ACHN (cell line): ENCODE measurements at places on chromosomes 6 and 20.

DNA sequence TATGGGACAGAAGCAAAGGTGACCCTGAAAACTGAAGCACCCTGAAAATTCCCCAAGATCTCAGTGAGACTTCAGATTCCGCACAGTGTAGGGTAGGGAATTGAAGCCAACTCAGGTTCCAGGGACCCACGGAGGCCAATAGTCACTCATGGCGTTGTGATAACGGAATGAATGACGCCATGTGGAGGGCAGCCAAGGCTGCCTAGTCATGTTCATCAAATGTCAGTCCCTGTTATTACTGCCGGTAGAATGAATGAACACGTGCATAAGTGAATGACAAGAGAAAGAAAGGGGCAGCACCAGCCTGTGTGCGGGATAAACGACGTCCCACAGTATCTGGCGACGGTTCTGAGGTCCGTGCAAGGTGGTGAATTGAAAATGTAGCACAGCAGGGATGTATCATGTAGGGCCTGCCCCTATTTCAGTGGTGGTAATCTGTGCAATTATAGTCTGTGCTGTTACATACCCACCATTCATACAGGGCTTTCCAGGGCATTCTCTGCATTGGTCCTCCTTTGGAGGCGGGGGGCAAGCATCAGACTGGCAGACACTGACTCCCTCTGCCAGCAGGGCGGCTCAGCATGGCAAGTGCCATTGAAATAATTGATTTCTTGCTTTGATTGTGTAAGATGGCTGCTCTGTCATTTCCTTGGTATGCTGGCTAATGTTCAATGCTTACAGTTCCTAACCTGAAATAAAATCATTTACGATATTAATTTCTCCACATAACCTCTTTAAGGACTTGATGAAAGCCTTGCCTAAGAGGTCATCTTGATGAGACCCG is 386.9 kb downstream of the CDH4 start:
- no peak for DNase-seq

- no peak for DNase-seq
These were observed 758.3 kb downstream of the KIF16B start for GRCh38 chr20:15814911-15815310.

- no peak for DNase-seq
These were observed 9.5 kb downstream of the NKX2-2 start for GRCh38 chr20:21504323-21504722.

DNA sequence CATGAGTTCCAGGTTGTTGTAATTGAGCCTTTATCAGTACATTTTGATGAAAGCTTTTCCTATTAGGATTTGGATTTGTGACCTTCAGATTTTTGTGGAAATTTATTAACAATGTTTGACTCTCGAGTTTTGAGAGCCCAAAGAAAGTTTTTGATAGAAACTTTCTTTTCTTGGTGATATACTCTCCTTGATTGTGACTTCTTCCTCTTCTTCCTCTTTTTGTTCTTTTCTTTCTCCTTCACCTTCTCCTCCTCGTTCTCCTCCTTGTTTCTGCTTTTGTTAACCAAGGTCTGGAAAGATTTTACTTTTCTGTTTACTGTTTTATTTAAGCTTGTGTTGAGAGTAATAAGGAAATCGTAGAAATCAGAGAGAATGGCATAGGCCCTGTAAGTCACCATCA is 182.4 kb downstream of the TRIM27 start:
- DNase-seq = no peak

- DNase-seq = peak; percentile 77
These were observed 4.5 kb upstream of the TNXB start for GRCh38 chr6:32113386-32114352.

- DNase-seq = no peak
These were observed 43.7 kb downstream of the SHLD1 start for GRCh38 chr20:5793916-5794315.

DNA sequence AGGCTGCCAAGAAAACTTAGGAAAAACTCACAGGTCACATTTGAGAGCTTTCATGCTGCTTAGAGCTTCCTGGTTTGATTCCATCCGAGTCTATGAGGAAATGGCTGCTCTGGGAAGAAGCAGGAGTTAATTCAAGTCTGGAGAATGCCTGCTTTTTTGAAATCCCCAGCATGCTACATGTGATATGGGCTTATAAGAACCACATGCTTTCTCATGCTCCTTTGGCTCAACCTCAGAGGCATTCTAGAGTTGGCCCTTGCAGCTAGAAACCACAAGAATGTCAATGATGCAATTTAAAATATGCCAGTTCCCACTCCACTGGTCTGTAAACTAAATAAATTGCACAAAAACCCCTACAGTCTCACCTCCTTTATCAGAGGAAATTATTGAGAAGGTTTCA is 142.9 kb upstream of the OLIG3 start:
- DNase-seq = peak; percentile 93

DNA sequence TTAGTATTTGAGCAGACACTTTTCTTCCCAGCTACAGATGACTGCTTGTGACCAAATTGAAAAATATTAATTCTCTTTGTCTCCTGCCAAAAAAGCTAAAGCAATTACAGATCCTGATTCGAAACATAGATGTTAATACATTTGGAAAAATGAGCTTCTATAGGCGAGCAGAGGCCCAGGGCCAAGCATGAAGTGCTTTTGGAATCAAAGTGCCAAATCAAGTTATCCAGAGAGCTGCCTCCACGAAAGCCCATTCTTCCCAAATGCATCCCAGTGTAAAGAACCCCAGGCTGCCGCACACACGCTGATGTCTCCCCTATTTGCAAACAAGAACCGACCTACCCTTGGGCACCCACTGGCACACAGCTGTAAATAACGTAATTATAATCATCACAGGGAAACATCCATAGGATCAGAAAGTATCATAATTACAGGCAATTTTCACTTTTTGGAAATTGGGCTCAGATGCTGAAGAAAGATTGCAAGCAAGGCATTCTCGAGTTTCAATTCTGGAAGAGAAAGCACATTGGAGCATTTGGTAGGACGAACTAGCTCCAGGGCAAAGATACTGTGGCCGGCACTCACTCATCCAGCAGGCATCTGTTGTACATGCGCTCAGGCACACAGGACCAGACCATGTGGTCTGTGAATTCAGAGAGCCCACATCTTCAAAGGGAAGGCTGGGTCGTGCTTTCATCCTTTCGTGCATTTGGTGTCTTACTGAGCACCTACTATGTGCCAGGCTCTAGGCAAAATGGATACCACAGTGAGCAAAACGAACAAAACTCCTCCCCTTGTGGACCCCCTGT is 45.9 kb downstream of the BMP7 start:
- no peak for DNase-seq

GRCh38 chr6:31267651-31268368 is 4.1 kb downstream of the HLA-C start:
- DNase-seq = no peak

- DNase-seq = peak; percentile 42
These were observed 195.4 kb downstream of the TBX18 start for GRCh38 chr6:84568971-84569370.

DNA sequence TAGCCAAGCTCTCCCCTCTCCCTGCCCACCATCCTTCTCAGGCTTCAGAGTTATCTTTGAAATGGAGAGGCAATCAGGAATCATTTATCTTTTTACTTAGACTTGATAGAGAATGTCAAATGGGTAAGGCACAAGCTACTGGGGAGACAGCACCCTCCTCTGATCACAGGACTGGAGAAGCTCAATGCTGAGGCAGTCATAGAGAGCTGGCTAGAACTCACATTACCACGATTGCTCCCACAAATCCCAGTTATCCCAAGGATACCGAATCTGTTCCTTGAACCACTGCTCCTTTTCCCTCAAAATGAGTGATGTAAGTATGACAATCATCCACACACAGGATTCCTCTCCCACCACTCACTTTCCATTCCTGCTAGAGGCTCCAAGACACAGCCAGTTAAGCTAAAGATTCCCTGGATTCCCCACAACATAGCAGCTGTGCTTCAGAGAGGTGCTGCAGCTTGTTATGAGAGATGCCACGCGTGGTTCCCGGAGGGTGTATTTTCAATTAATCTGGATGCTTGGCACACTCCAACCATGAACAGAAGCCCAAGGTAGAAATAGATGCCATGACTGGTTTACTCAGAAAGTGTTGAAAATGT is 96.2 kb upstream of the VGLL2 start:
- no peak for DNase-seq

- DNase-seq = no peak
These were observed 181.9 kb upstream of the PCSK2 start for GRCh38 chr20:17044891-17045290.

DNA sequence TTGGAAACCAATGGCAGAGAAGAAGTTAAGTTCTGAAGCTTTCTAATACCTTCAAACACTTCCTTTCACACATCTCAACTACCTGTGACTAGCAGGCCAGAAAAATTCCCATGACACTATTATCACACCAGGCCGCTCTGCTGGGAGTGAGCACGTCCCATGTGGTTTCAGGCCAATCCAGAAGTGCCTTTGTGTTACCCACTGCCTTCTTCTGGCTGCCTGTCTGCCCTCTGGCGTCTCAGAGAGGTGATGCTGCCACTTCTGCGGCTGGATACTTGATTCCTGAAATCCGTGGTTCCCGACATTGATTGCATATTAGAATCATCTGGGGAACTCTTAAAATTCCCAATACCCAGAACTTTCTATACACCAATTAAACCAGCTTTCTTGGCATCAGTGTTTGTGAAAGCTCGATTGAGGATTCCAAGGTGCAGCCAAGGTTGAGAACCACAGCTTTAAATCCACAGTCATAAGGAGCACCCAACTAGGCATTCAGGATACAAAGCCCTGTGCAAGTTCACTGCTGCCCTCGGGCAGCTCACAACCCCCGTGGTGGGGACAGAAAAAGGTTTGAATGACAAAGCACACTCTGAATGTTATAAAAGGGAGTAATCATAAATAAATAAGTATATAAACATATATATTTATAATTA is 65.6 kb downstream of the STMND1 start:
- DNase-seq = peak; percentile 69

DNA sequence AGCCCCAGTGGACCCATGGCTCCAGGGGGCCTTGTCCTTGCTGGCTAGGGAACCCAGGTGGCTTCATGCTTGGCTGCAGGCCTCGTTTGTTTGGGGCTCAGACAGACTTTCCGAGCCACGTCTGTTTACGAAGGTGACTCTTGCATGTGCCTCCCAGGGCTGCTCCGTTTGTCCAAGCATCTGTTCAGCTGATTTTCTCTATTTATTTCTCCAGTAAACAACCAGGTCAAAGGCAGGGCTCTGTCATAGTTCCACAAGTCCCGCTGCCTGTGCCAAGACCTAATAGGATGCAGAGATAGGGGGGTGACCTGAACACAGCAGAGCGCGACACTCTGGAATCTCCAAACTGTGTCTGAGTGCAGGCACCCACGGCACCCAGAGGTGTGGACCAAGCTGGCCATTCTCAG is 12.8 kb upstream of the SPO11 start:
- DNase-seq = no peak

GRCh38 chr6:11598687-11599086 is 61.1 kb downstream of the TMEM170B start:
- no peak for DNase-seq

DNA sequence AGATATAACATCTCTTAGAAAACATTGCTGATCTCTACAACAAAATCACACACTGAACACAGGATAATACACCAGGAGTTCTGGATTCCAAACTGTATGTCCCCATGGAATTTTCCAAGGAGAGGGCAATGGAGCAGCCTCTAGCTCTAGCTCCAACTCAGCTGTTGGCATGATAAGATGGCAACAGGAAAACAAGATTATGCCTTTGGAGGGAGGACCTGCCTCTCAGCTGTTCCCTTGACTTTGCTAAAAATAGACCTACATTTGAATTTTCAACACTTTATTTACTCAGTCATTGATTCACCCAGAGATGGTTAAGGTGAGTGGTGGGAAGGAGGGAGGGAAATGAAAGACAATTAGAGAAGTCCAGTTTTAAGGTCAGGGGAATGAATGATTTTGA is 246.7 kb downstream of the ALDH8A1 start:
- DNase-seq = no peak

GRCh38 chr6:43475516-43475915 is 1.9 kb upstream of the TJAP1 start:
- DNase-seq = no peak

- DNase-seq = no peak
These were observed 47.1 kb downstream of the STX7 start for GRCh38 chr6:132465530-132466485.

- no peak for DNase-seq
These were observed 398.6 kb downstream of the KHDRBS2 start for GRCh38 chr6:61887423-61887822.

- peak; percentile 58 for DNase-seq
These were observed 641 bp downstream of the ARFGEF2 start for GRCh38 chr20:48921883-48922820.

GRCh38 chr6:107627969-107628368 is 138.1 kb downstream of the SOBP start:
- DNase-seq = no peak

DNA sequence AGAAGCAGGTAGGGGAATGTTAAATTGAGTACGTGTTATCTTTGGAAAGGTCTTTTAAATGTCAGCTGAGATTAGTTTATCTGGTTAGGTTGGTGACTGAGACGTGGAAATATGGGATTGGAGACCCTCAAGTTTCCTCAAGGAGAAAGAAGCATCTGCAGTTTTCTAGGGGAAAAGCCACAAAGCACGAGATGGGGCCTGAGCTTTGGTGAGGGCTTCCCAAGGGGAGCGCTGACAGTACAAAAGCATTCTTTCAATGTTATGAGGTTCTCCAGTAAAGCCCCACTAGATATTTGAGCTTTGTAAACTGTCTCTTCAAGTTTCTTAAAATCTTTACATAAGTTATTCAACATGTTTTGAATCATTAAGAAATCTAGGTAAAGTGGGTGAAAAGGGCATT is 19.6 kb upstream of the HS3ST5 start:
- no peak for DNase-seq

- DNase-seq = no peak
These were observed 51.5 kb downstream of the PREX1 start for GRCh38 chr20:48776306-48776705.

DNA sequence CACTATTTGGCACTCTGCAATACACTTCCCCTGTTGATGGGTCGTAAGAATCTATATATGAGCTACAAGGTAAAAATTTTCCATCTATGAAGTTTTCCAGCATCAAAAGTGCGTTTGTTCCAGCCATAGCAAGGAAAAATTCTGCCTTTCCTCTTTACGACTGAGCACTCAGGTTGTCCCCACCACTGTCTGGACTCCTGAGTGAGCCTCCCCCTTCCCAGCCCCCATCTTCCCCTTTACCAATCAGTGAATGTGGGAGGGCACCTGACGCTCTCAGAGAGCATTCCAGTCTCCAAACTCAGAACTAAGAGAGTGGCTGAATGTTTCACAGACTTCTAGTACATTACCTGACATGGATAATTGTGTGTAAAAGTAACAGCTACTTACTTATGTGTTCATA is at the start of gene ALDH8A1:
TSS of gene ALDH8A1 (minus strand) at position 175 of the 400 bp plus-strand sequence. CDS start at position 127, 48 bp downstream.
- no peak for DNase-seq

DNA sequence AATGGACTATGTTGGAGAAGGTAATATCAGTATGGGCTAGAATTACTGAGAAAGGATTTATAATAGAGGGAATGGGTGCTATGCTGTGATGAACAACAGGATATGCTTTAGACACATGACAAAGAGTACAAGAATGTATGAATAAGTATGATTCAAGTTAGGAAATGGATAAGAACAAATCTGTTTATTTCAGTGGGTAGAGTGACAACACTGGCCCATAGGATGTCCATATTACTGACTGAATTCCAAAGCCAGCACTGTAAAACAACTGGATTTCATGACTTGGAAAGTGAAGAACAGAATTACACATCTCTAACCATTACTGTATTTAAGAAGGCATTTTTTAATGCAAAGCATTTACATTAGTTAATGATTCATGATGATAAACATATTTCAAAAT is 35.9 kb downstream of the EPM2A start:
- peak; percentile 26 for DNase-seq
